ENCODE measurements at places on chromosomes 16 and 17.

- DNase-seq, result no peak
These were observed 13.1 kb upstream of the SREBF1 start for GRCh38 chr17:17849845-17850373.

GRCh38 chr16:60686824-60687223 lies 1349.4 kb downstream of the CDH8 start:
- no peak for DNase-seq

- DNase-seq, result no peak
These were observed 81.1 kb downstream of the ANKRD11 start for GRCh38 chr16:89409161-89409711.

DNA sequence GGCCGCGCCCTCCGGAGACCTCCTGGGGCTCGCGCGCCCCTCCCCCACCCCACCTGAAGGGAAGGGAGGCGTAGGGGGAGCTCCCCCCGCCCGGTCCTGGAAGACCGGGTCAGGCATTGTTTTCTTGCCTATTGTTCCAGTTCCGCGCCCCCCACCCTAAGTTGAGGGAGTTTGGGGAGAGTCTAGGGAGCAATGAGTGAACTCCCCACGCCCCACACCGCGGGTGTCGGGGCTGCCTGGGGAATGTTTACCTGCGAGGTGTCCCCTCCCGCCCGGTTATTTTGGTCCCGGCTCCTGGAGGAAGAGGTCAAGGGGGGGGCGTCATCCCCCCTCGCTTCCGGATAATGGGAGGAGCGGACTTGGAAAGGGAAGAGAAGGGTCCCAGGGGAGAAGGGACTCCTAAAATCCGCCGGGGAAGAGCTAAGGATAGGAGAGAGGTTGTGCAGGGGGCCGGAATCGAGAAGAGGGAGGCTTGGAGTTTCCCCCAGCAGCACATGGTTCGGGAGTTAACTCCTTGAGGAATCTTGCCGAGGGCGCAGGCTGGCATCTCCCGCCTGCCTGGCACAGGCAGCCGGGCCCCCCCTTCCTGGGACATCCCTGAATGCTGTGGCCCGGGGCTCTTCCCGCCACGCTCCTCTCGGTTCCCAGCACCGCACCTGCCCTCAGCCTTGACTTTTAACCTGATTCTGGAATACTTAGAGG lies 881 bp downstream of the MLLT6 start:
- DNase-seq, result peak; percentile 88

GRCh38 chr17:14921936-14922335 lies 343.2 kb downstream of the PMP22 start:
- no peak for DNase-seq

DNA sequence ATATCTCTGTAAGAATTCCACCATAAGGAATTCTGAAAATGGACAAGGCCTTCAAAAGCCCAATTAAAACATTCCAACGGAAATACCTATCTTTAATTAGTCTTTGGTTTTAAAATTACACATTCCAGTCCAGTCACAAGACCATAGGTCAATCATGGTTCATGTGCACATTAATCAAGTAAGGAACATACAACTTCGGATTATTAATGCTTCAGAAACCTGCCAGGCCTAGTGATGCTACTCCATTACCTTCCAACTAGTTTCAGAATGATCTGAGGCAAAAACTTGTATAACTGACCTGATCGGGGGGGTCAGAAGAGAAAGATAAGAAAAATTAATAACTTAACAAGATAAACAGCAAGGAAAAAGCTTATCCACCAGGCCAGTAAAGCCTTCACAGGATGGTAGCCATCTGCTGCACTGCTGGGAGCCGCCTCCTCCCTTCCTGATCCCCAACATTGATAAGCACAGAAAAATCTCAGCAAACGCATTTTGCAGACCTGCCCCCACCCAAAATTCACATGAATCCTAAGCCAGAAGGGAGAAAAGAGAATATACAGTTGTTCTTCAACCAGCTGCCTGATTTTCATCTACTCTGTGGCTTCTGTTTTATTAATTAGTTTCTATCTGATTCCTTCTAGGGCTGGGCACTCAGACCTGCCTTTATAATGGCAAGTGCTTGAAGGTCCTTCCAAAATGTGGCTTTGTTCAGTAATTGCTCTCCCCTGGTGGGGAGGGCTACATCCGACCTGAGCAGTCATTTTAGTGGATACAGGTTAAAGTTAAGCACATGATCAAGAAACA lies 6.0 kb downstream of the SDR42E1 start:
- DNase-seq, result peak; percentile 57

DNA sequence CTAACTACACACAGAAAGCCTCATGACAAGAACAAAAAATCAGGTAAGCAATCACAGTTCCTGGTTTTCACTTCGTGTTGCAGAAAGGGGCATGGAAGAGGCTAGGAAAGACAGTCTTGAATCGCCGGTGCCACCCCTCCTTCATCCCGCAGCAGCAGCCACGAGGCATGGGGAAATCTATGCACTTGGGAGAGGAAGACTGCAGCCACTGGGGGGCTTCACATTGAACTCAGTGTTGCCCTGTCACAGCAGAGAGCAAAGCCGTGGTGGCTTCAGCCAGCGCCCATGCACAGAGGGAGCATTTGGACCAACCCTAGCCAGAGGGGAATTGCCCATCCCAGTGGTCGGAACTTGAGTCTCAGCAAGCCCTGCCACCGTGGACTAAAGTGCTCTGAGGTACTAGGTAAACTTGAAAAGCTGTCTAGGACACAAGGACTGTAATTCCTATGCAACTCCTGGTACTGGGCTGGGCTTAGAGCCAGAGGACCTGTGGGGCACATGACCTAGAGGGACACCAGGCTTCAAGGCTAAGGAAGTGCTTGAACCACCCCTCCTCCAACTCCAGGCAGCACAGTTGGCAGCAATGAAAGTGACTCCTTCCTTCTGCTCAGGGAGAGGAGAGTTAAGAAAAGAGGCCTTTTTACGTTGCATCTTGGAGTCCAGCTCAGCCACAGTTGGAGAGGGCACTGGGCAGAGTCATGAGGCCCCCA lies 35.2 kb upstream of the ATP2C2 start:
- DNase-seq, result peak; percentile 43

- no peak for DNase-seq
These were observed 947 bp downstream of the SLC7A6OS start for GRCh38 chr16:68309799-68310198.

- DNase-seq, result no peak
These were observed 17.1 kb downstream of the ZNF652 start for GRCh38 chr17:49344914-49345313.

DNA sequence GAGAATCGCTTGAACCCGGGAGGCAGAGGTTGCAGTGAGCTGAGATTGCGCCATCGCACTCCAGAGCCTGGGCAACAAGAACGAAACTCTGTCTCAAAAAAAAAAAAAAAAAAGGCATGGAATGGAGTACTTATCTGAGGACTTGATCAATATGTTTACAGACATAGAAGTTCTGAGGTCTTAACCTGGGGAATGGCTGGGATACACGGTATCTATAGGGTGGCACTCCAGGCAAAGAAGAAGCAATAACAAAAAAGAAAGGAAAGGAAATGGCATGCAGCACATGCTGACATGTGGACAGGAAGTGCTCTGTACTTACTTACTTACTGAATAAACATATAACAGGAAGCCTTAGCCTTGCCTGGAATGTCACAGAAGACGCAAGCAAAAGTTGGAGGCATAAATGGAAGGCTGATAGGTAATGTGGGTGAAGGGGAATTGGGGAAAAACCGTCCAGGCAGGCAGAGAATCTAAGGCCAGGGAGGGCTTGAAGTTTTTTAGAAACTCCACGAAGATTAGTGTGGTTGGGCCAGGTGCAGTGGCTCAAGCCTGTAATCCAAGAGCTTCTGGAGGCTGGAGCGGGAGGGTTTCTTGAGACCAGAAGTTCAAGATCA lies 10.1 kb upstream of the SPOP start:
- peak; percentile 20 for DNase-seq

DNA sequence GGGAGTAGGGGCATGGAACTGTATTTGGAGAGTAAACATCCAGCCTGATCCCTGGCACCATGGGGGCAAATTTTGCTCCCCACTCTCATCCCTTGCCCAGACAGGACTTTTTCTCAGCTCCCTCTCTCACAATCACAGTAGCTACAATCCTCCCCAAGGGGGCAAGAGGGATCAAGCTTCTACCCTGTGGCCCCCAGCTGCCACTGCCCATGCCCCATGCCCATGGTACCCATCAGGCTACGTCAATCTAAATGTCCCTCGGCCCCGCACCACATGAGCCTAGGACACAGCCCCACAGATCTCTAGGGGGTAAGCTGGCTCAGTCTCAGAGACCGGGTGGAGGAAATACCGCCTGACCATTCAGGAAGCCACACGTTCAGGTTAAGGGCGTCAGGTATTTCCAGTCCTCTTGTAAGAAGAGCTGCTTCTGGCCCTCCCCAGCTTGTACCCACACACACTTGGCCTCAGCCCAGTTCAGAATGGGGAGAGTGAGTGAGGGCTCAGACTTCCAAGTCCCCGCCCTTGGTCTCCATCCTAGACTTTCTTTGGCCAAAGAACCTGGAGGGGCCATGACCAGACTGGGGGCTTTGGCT lies 1.8 kb downstream of the CACNB1 start:
- DNase-seq, result no peak

- DNase-seq, result no peak
These were observed 44.5 kb upstream of the SSTR5 start for GRCh38 chr16:1028056-1028455.

- DNase-seq, result peak; percentile 29
These were observed 375.2 kb downstream of the SLC39A11 start for GRCh38 chr17:72717276-72717675.

DNA sequence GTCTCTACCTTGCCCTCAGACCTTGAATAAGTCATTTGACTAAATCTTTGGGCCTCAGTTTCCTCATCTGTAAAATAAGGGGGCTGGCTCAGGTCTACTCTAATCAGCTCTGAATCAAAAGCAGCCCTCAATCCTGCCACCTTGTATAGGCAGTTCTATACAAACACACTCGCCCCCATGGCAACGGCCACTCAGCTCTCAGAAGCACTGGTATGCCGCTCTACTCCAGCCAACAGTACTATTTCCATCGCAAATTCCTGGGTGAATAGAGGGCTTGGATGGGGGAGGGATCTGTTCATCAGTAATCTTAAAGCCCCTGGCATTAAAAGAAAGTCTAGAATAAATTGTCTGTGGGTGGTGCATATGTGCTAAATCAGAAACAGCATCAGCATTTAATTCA lies 21.2 kb upstream of the TAOK1 start:
- DNase-seq, result no peak

- DNase-seq, result peak; percentile 98
These were observed 8.4 kb downstream of the SLC16A5 start for GRCh38 chr17:75096082-75096625.

DNA sequence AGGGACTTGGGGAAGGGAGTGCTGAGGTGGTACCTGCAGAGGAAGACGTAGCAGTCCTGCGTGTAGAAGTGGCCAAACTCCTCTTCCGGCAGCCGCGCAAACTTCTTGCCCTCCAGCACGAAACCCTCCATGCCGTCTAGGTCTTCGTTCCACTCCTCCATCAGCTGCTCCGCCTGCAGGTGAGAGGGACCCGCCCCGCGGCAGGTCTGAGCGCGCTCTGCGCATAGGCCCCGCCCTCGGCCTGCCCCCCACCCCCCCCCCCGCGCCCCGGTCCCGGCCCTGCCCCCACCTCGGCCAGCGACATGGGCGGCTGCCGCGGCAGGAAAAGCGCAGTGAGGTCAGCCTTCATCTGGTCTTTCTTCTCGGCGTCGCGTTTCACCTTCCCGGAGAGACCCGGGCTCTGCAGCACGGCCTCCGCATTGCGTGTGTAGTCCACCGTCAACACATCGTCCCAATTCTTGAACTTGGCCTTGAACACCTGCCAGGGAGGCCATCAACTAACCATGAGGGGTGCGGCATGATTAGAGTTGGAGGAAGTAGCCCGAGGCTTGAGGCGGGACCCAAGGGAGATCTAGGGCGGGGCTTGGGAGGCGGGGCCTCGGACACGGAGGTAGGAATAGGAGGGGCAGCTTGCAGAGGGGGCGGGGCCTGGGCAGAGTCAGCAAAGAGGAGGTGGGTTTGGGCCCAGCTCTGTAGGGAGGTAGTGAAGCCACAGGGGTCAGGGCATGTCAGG lies 11.5 kb downstream of the FLII start:
- peak; percentile 75 for DNase-seq

GRCh38 chr16:19743816-19744159 lies 25.7 kb downstream of the IQCK start:
- no peak for DNase-seq

DNA sequence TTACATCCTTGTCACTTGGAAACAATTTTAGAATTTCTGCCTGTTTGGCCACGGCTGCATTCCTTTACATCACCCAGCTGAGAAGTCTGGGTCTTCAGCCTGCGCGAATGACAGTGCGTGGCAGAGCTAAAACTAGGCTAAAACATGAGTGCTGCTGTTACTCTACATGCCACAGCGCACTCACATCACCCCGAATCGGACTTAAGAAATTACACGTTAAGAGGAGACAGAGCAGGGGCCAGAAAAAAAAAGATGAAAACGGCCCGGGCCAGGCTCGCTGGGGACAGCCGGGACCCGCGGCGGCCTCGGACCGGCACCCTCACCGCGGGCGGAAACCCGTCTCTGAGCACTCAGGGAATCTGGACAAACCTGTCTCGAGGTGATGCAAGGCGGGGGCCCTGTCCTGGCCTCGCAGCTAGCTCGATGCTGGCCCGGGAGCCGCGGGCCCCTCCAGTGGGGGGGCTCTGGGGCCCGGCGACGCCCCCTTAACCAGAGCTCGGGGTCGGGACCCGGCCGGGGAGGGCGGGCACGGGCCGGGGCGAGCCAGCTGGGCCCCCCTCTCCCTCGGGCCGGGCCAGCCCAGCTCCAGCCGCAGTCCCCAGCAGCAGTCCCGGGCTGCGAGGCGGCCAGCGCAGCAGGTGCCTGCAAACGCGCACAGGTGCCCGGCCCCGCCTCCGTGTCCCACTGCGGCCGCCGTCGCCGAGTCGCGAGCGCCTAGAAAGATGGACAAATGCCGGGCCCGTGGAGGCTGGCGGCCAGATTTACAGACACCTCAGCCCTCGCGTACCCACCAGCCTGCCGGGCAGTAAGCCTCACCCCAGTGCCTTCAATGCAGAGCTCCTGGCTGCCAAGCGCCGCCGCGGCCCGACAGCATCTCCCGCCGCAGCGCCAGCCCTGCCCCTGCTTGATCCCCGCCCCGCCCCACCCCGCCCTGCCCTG lies at the start of gene AKTIP:
Gene AKTIP (minus strand): TSS at position 879 of the 939 bp plus-strand sequence. CDS start 2,950 bp downstream, outside the sequence.
- peak; percentile 71 for DNase-seq

GRCh38 chr17:72561266-72561665 lies 440.4 kb downstream of the SOX9 start:
- DNase-seq, result no peak

DNA sequence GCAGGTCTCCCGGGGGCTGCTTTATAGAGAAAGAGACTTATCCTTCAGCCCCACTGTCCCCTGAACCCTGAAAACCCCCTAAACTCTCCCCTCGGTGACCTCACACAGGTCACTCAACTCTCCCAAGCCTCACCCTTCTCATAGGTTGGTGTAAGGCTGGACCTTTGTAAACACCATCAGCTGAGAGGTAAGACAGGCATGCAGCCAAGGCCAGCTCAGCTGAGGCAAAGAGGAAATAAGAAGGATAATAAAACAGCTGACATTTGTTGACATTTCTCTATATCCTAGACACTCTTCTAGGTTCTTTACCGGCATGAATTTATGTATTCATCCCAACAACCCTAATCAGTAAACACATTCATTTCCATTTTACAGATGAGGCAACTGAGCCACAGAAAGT lies 134.3 kb downstream of the CCT6B start:
- no peak for DNase-seq
